Dorsolateral prefrontal cortex (tissue), 122 donors: ENCODE measurements at places on chromosomes 7 and 10. TPM values are rescaled to one million over a fixed set of nuclear protein-coding genes. Genes with fewer than 3 reads are reported as not detected.

DNA sequence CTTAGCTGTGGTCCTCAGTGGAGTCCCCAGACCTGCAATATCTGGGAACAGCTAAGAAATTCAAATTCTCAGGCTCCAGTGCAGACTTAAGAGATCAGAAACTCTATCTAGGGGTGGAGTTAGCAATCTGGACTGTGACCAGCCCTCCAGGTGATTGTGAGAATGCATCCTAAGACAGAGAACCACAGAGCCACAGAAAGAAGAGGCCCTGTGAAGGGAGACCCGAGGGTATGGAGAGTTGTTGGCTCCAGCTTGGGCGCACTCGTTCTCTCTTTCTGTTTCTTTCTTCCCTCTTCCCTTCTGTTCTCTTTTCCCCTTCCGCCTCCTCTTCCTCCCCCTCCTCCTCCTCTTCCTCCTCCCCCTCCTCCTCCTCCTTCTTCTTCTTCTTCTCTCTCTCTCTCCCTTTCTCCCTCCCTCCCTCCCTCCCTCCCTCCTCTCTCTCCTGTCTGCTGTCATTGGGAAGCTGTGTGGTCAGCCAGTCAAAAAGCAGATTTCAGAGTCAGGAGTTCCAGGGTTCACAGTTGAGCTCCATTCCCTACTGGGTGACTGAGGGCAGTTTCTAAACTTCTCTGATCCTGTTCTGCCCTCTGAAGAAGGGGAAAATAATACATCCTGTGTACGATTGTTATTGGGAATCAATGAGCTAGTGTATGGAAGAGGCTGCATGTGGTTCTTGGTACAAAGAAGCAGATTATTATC, 62.1 kb upstream of the STEAP1B start:
- DNase-seq = no peak

The ASB10 gene
- not detected for total RNA-seq

DNA sequence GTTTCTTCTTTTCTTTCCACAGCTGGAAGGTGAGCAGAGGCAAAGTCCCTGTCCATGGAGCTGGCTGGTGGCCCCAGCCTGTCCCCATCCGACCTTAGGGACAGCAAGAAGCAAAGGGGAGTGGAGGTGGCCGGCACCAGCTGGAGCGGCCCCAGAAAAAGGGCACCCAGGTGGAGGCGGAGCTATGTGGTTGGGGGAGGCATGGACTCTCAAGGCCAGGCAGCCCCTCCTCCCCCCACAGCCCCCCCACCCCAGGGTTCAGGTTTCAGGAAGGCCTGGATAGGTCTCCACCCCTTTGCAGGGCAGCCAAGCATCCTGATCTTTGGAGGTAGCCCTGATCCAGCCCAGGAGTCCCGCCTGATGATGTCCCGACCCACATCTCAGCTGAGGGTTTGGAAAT, at the start of gene SSC4D:
TSS of gene SSC4D (minus strand) at position 161 of the 400 bp plus-strand sequence. CDS start 5,258 bp downstream, outside the sequence.
- no peak for DNase-seq

DNA sequence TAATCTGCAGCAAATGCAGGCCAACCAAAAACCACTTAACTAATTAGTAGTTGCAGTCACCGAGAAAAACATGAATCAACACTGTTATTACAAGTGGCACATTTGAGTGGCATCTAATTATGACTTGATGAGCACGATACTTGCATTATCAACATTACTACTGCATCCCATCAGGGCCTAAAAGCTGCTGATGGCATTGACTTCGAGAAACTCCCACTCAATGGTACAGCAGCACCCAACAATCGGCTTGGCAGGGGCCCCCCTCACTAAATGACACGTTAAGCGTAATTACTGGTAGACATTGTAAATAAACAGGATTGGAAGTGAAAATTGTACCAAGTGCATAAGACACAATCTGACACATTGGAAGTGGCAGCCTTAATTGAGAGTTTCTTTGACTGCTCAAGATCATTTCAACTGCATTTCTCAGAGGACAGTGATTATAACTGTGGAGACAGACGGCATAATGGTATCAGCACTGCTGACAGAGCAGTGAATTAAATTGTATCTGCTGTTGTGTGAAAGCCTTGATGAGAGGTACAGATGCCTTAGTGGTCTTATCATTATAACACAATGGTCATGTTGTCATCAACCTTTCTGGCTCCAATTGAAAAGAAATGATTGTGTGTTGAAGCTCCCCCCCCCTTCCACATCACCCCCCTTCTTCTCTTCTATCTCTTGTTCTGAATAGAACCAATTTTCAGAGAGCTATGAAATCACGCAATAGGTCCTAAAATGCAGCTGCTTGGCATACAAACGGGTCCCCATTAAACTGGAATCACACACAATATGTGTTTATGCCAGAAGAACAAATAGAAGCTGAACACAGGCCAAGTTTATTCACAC, 43.4 kb downstream of the SHTN1 start:
- peak; percentile 80 for DNase-seq

- no peak for DNase-seq
Measured at GRCh38 chr10:35916791-35917190, 274.7 kb upstream of the FZD8 start.

The ARID5B gene
- total RNA-seq = 46.0 TPM

The ASCC1 gene
- 41.1 TPM for total RNA-seq

DNA sequence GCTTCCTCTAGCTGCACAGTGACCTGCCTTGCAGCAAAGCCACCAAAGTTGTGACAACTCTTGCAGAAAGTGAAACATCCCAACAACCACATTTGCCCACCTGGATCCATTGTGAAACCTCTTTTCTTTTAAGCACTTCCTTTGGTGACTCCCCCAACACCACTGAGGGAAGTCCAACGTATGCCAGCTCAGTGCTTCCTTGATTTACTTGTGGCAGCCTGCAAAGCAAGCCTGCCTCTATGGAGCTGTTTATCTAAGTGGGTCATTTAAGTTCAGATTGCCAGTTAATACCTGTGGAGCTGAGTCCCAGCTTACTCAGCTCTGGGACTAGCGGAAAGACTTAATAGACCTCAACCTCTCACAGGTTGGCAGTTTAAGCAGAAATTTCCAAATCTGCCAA, 230.8 kb upstream of the GHITM start:
- DNase-seq = no peak

The FAM13C gene
- total RNA-seq = 84.1 TPM

DNA sequence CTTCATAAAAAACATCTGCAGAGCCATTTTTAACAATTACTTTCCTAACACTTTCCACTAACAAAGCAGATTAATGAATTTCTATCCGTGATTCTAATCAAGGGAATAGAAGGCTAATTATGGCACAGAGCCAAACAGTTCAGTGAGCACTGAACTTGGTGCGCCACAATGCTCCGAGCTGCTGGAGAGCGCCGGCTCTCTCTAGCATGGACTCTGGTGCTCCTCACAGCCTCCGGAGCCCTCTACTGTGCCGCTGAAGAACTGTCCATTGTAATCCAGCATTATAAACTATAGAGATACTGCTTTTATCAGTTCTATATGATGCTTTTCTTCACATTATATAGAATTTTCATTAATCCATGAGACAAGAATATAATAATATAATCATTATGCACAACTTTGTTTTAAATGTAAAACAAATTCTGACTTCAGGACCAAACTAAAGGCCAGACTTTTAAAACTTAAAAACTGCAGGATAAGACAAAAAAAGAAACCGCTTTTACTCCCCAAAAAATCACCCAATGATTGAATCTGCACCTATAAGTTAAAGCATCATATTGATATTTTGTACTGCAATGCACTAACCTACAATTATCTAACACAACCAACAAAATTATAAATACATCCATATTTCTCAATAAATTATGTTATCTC, 123.6 kb downstream of the RNF32 start:
- DNase-seq = peak; percentile 72

DNA sequence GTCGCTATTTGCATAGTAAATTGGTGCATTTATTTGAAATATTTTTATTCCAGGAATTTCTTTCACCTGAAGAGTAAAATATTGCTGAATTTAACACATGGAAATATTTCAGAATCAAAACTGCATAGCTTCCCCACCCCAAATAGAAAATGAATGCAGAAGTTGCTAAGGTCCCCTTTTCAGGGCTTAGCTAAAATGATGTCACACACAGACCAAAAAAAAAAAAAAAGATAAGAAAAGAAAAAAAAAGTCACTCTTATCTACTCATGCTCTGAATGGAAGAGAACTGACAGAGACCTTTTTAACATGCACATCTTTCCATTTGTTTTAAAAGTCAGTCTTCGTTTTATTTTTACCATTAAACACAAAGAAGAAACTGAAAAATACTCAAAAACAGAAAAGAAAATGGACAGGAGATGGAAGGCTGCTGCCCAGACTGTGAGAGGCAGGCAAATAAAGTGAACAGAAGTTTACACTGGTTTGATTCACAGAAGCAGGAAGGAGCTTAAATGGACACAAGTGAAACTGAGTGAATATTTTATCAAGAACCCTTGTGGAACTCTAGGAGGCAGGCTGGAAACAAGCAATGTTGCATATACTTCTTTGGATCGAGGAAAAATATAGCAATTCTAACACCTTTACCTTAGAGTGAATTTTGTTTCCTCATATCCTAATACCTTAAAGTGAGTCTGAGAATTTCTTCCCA, 32.0 kb downstream of the PSMC2 start:
- DNase-seq = no peak

The COL28A1 gene
- total RNA-seq = 6.2 TPM

DNA sequence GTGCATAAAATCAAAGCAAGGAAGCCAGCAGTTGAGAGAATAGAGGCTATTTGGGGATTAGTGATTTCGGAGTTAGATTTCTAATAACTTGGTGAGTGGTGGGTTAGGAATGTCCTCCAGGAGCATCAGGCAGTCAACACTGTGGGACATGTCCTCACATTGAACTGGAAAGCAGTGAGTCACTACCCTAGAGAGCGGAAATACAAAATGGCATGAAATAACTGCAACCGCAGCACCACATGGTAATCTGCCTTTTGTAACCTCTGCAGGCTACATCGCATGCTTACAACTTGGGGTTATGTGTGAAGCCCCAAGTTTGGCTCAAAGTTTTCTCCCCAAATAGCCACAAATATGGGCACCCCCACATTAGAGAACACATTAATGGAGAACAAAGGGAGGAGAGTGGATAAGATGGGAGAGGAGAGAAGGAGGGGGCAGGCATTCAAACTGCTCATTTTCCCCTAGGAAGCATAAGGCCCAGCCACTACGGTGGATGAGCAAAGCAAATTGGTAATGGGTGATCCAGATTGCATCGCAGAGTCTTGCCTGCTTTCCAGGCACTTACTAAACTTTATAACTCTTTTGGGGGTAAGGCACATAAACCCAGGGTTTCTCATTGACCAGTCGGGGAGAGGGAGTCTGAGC, 22.0 kb upstream of the SLF2 start:
- no peak for DNase-seq

DNA sequence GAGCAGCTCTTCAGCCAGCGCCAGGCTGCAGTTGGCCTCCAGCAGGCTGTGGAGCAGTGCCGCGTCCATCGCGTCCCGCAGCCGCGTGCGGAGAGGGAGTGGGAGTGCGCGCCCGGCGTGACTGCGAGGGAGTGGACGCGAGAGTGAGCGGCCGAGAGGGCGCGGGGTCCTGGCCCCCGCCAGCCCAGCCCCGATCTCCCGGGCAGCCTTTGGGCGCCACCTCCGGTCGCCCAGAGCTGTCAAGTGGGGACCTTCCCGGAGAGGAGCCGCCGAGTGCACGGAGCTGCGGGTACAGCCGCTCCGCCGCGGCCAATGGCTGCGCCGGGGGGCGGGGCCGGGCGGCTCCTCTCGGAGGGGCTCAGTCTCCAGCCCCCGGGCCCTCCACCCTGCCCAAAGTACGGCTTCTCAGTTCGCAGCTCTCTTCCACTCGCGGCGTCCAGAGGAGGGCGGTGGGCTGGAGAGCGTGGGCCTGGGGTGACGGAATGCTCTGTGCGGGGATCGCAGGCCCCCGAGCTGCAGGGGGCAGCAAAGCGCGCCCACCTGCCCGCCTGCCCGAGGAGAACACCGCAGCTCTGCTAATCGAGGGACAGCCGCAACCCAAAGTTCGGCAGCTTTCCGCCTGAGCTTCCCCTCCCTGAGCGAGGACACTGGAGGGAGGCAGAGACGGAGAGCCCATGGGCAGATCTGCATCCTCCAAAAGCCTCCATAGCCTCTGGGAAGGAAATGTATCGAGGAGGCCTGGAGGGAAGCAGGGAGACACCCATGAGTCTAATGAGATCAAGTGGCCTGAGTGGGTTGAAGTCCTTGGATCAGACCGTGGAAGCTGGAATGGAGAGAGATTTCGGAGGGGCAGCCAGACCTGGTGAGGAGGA, at the start of gene CRHR2:
TSS of gene CRHR2 (minus strand) at position 245 of the 872 bp plus-strand sequence. CDS start at position 69, 176 bp downstream.
- DNase-seq = no peak

DNA sequence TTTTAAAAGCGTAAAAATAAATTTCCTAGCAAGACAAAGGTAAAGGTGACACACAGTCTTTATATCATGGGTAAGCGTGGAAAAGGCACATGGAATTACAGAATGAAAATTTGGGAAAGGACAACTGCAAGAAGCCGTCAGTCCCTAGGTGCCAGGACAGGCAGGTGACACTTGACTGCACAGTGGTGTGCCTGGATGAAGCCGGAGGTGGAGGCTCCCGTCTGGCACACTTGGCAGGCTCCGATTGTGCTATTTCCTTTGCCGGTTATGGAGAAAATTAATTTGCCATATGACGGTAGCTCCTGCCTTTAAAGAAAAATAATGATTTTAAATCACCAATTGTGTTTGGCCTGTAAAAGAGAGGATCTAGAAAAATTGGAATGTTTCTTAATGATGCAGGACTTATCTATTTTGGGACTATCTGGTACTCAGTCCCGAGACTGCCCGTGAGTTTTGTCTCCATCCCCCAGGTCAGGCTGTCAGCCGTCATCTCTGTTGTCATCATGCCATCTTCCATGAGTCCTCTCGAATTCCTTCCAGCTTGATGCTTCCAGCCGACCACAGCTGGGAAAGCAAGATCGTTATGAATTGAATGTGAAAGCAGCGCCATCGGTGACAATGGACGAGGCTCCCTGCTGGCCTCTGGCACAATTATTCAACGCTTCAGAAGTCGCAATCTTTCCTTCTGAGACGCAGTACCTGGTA, 56.2 kb upstream of the MGMT start:
- no peak for DNase-seq

The FAM24B gene
- total RNA-seq = 5.2 TPM

The VGF gene
- 82.7 TPM for total RNA-seq

The NUTM2E gene
- total RNA-seq = 1.9 TPM

- DNase-seq = no peak
Measured at GRCh38 chr7:149422914-149423301, 38.0 kb downstream of the ZNF777 start.

The TWIST1 gene
- 2.6 TPM for total RNA-seq

The ACSL5 gene
- 6.4 TPM for total RNA-seq

DNA sequence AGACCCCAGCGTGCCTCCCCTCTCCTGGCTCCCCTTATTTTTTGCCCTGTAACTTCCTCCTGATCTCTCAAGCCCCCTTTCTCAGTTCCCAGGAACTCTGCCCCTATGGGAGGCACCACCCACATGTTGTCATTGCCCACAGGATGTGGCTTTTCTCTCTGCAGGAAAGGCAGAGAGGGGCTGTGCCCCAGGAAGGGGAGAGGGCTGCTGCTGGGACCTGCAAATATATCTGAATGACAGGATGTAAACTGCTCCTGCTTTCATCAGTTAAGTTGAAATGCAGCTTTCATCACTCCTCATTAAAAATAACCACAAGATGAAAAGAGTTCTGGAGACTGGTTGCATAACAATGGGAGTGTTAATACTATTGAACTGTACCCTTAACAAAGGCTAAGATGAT, 103.3 kb downstream of the CLEC2L start:
- no peak for DNase-seq

- no peak for DNase-seq
Measured at GRCh38 chr10:86180861-86181260, 185.7 kb downstream of the GRID1 start.

The TUBB8 gene
- total RNA-seq = 0.62 TPM

- no peak for DNase-seq
Measured at GRCh38 chr7:37984750-37985390, 64.4 kb downstream of the EPDR1 start.
